Smooth muscle cell of the brain vasculature (primary cell): ENCODE measurements at places on chromosomes 16 and 17.

DNA sequence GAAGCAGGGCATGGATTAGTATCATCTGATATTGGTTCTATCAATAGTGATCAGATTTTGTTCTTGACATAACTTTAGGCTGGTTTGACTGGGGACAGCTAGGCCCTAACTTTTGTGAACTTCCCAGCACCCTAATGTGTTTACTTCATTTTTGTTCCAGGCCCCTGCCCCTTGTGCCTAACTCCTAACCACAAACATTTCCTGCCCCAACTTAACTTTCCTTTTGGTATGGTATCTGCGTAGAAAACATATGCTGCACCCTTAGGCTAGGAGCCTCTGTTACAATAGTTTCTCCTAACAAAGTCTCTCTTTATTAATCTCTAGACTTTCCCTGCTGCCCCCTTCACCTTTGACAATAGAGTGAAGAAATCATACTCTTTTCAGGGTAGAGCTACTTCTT lies 2.5 kb downstream of the ADPRM start:
- no peak for DNase-seq

GRCh38 chr17:74877592-74878548 lies 5.1 kb upstream of the FDXR start:
- no peak for DNase-seq

DNA sequence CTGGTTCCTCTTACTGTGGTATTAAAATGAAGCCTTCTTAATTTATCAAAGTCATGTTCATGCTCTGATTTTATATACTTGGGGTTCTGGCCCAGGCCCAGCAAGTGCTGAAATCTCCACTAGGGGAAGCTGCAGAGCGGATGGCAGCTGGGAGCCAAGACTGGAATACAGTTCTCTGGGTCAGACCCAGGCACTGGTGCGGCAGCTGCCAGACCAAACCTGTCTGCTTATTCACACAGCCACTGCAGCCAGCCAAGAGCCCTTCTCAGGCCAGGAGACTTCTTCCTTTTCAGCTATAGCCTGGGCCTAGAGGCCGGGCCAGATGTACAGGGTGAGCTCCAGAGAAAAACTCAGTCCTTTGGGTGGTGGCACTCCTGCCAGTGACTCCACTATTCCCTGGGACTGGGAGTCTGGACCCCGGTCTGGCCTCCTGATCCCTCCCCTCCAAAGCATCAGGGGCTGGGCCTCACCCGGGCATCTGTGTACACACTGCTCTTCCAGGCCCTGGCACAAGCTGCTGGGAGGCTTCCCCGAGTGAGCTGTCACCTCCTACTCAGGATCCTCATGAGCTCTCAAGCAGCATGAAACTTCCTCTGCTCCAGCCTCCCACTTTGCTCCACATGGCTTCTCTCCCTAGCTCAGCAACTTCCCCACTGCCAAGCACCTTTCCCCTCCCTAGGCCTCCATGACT lies 24.4 kb downstream of the ATP6V0D1 start:
- no peak for DNase-seq

- no peak for DNase-seq
Measured at GRCh38 chr16:57271867-57272495, 12.5 kb downstream of the PLLP start.
